ENCODE measurements at places on chromosomes 1 and 21.

GRCh38 chr1:6012529-6013318 lies 20.5 kb upstream of the NPHP4 start:
- DNase-seq = no peak

GRCh38 chr1:181704546-181704945 lies 221.2 kb downstream of the CACNA1E start:
- no peak for DNase-seq

DNA sequence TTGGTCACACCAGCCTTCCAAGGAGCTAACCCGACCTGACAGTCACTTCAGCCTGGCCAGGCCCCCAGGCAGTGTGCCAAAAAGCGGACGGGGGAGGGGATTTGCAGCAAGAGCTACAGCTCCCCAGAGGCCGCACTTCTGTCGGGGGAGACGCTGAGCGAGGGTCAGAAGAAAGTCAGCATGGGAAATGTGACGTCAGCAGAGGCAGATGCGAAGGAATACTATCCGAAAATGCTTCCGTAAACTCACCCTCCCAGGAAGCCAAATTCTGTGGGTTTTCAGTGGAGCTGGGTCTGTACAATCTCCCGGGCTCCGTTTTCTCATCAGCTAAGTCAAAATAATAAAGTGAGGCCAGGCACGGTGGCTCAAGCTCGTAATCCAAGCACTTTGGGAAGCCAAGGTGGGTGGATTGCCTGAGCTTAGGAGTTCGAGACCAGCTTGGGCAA lies 28.5 kb upstream of the ECE1 start:
- no peak for DNase-seq

GRCh38 chr1:225485226-225485625 lies 57.4 kb upstream of the LBR start:
- DNase-seq = no peak

DNA sequence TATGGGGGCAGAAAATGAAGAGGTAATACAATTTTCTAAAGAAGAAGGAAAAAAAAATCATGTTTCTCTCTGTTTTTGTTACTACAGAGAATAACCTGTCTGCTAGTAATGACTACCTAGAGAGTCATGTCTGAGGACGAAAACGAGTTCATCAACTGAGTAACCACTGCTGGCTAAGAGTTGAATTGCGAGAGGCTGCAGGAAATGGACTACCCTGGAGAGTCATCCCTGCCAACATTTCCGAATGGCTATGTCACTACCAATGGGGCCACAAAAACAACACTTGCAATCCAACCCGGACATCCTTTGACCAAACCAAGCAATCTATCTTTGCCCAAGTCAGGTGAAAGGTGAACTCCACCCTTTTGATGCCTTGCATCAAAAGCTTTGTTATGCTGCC lies 120.6 kb downstream of the FCRL5 start:
- peak; percentile 52 for DNase-seq

DNA sequence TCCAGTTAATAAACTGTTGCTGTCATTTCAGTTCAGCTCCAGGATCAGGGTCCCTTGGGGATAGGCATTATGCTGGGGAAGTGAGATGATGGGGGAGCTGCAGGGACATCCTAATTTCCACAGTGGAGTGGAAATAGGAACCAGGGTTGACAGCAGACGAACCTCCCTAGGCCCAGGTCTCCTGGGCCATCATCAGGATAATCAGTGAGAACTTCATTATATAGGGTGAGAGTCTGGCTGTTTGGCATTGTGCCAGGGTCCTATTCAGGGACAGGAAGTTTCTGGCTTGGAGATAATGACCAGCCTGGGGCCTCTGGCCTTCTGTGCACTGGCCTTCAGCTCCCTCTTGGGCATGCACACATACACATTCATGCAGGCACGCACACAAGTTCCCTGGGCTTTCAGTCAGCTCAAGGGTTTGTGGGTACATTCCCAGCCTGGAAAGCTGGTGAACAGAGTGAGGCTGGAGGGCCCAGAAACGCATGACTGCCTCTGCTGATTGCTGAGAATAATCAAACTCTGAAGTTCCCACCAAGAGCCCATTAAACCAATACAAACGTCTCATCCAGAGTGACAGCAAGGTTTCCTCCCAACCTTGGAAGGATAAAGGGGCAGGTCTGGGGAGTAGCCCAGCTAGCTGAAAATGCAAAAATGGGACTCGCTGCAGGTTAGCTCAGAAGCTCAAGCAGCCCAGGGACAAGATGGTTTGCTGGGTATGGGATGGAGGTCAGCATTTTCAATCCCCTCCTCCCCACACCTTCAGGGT lies 13.9 kb upstream of the LRIG2 start:
- DNase-seq = no peak

- DNase-seq = no peak
These were observed 17.7 kb downstream of the DHRS3 start for GRCh38 chr1:12600335-12600734.

DNA sequence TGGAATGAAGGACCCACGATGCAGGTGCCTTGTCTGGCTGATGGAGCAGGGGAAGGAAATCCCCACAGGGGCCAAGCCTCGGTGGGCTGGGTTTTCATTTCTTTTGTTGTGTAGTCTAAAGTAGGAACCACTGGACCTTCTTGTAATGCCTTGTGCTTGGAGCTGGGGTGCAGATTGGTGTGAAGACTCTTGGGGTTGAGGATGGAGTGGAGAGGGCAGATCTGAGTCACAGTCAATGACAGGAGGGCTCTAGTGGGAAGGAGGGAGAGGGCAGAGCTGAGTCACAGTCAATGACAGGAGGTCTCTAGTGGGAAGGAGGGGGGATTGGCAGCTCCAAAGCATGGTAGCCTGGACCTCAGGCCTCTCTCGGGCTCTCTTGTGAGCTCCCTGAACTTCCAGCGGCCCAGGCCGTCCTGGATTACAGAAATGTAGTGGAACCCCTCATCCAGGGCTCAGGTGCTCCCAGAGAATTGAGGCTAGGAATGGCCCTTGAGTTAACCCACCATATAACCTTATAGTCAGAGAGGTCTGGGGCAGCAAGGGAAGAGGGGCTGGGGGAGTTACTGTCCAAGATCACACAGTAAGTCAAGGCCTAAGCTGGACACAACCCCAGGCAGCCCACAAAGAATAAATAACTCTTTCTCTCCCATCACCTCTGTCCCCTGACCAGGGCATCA lies 313.8 kb downstream of the MATN1 start:
- peak; percentile 15 for DNase-seq

GRCh38 chr21:38760017-38760761 lies 45.5 kb upstream of the ETS2 start:
- no peak for DNase-seq

GRCh38 chr1:156176610-156177210 lies 17.2 kb upstream of the SLC25A44 start:
- DNase-seq = no peak

- no peak for DNase-seq
These were observed 331.5 kb upstream of the AJAP1 start for GRCh38 chr1:4322881-4323280.

DNA sequence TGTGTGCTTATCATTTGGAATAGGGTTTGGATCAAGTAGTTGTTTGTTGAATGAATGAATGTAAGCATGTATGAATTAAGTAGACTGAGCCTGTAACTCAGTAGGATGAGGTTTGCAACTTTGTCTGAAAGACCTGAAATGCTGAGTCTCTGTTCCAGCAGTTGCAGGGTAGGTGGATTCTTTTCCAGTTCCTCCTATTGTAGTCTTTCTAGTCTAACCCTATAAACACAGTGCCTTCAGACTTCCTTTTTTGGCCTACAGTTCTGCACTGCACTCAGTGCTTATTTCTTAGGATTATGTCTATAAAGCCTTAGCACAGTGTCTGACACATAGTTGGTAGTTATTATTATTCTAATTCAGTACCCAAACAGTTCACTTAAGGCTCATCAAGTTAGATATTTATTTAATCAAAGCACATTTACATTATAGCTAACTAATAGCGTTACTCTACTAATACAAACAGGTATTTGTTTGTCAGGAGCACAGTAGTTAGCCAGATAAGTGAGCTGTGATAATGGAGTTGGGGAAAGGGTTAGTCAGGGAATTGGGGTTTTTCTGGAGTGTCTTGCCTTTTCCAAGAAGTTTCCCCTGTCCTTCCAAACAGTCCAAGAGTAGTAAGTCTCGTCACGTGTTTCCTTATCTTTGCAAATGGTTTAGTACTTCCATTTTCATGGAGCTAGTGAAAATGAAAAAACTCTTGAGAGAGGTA lies 45.0 kb downstream of the ABCD3 start:
- DNase-seq = no peak

DNA sequence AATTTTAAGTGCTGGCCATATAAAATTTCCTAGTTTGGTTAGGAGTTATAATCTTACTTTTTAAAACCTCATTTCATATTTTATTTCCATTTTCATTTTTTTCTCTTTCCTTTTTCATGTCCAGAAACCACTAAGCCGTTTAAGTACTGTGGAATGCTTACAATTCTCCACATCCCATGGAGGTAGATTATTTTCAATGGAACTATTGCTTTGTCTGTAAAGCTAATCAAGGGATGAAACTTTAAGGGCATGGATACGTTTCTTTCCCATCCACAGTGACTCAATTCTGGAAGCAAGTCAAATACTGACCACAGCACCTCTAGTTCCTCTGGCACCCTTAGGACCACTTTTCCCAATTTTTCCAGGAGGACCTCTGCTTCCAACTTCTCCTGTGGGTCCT lies 139.1 kb upstream of the ZNHIT6 start:
- DNase-seq = no peak

DNA sequence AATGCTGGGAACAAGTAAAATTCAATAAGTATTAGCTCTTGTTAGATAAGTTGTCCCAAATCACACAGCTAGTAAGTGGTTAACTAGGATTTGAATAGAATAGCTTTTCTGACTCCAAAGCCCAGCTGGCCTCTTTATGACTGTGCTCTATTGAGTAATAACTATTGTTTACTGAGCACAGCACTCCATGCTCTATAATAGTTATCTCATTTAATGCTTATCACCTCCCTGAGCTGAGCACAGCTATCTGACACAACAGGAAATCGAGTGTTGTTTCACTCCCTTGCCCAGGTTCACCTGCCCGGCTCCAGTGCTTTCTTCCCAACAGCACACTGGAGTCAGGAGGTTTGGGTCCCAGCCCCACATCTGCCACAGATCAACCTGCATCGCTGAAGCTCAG lies 38.8 kb upstream of the STMN1 start:
- DNase-seq = no peak

GRCh38 chr21:27764056-27764455 lies 797.2 kb upstream of the ADAMTS5 start:
- no peak for DNase-seq

DNA sequence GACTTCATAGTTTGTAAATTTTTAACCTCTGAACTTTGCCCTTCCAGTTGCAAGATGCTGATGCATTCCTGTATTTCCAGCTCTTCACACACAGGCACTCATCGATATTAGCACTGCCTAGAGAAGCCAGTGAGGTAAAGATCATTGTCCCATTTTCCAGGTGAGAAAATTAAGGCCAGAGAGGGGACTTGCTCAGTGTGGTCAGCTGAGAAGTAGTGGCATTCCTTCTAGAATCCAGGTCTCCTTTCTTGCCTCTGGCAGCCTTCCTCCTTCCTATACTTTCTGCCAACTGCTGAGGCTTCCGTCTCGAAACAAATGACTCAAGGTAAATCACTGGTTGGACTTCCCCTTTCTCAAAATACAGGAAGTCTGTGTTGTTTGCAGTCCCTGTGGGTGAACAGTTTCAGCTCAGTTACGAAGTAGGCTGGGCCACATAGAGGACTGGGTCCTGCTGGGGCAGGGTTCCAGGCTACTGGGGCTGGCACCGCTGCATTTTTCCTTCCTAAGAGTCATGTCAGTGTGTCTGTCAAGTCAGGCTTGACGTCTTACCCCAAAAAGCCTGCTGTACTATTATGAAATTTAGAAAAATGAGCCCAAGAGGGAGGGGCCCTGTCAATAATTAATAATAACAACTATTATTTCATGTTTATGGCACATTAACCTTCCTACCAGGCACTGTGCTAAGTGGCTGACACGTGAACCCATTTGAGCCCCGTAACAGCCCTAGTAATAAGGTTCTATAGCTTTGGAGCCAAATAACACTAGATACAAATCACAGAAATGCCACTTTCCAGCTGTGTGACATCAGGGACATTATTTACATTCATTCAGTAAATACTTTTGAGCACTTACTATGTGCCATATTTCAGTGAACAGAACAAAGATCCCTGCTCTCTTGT lies 16.6 kb upstream of the RNF19B start:
- peak; percentile 89 for DNase-seq

DNA sequence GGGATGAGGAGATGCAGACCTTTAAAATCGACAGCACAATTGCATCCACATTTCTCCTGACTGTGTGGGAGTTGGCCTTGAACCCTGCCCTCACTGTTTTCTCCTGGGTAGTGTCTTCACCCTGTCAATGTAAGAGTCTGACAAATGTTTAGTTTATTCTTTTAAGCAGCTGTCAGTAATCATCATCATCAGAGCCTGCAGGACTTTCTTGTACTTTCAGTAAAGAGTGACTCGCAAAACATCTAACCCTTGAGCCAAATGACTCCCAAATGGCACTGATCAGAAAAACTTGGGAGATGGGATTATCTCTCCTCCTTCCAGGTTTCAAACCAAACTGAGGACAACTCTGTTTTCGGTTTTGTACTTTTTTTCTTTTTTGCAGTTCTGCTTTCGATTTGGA lies 460.2 kb downstream of the KIF26B start:
- no peak for DNase-seq

DNA sequence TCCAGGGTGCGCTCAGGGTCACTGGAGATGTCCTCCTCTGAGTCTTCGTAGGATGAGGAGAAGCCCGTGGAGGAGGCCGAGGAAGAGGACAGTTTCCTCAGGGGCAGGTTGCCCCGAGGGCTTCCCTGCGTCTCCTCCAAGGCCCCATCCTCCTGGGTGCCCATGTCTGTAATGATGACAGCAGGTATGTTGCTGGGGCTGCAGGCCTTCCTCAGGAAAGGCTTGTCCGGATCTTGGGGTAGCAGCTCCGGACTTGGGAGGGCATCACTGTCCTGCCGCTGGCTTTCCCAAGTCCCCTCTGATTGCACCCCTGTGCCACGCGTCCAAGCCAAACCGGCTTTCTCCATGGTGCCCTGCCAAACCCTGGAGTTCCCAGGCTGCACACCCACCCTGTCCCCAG lies 3.5 kb downstream of the ITPKB start:
- DNase-seq = no peak

DNA sequence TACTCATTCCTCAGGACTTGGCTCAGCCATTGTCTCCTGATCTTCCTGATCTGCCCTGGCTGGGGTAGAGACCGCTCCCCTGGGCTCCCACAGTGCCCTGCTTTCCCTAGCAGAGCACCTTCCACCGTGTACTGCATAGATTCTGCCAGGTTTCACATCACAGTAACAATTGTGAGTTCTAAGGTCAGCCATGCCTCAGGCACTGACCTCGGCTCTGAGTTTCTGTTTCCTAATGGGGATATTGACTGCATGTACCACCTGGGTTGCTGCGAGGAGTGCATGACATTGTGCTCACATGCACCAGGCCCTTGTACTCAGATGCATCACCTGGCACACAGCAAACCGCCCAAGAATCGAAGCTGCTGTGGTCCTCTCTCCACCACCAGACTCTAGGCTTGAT lies 46.0 kb downstream of the HSPG2 start:
- DNase-seq = no peak

GRCh38 chr1:156794506-156795373 lies 21.9 kb downstream of the SH2D2A start:
- peak; percentile 78 for DNase-seq
